ENCODE measurements at places on chromosomes 3 and 15.

GRCh38 chr15:74641151-74641550 is 25.5 kb downstream of the CLK3 start:
- DNase-seq: no peak

DNA sequence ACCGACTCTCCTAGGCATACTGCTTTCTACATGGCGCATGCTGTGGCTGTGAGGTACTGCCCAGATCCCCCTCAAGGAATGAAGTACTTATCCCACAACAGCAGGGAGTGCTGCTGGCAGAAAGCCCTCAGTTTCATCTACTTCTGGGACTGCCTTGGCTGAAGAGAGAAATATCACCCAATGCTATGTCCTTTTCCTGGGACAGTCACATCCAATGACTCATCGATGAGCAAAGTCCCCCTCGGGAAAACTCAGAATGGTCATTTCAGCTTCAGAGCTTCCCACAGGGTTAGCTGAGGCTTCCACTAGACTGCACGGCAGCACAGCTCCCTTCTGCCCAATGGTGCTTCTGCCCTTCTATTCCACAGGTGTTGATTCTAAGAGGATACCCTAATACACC is 3.6 kb upstream of the NMD3 start:
- DNase-seq: no peak

DNA sequence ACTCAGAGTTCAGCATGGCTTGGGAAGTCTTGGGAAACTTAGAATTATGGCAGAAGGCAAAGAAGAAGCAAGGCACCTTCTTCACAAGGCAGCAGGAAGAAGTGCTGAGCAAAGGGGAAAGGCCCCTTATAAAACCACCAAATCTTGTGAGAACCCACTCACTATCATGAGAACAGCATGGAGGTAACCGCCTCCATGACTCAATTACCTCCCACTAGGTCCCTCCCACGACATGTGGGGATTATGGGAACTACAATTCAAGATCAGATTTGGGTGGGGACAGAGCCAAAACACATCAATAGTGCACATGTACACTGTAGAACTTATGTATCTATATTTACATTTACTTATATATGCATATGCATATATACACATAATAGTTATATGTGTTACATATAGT is 565.3 kb upstream of the NR2F2 start:
- no peak for DNase-seq

GRCh38 chr3:50418850-50419249 is 59.5 kb upstream of the TMEM115 start:
- no peak for DNase-seq

DNA sequence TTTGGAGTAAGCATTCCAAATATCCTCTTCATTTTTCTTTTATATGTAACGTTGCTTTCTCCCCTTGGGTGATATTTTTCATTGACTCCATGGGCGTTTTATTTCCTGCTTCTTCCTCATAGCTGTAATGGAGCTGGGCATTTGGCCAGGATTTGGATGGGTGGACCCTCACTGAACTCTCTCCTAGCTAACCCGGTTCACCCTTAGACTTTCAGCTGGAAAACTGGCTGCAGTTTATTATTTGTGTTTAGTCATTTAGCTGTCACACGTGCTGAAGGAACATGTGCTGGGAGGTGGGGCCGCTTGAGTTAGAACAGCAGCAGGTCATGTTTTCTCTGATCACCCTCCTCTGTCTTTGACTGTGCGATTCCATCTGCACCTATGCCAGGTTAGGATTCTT is 407.6 kb downstream of the ZIC1 start:
- no peak for DNase-seq

DNA sequence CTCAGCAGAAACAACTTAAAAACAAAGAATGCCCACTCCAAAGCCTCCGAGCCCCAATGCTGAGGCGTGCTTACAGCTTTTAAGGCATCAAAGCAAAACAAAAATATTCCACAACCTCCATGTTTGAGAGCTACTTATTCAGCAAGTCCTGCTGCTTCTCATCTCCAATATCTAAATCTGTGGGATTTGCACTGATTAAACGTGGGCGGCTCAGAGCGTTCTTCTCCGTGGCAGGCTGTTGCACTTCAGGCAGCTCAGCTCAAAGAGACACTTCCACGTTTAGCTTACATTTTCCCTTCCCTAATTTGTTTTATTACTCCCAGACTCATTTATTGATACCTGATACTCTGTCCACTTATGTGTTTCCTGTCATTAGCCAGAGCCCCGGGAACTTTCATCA is 282.6 kb upstream of the MCTP2 start:
- DNase-seq: no peak

- DNase-seq: no peak
Observed at GRCh38 chr3:169968224-169968885, 1.7 kb downstream of the SEC62 start.

- no peak for DNase-seq
Observed at GRCh38 chr3:124032311-124032880, 40.5 kb upstream of the ROPN1 start.

DNA sequence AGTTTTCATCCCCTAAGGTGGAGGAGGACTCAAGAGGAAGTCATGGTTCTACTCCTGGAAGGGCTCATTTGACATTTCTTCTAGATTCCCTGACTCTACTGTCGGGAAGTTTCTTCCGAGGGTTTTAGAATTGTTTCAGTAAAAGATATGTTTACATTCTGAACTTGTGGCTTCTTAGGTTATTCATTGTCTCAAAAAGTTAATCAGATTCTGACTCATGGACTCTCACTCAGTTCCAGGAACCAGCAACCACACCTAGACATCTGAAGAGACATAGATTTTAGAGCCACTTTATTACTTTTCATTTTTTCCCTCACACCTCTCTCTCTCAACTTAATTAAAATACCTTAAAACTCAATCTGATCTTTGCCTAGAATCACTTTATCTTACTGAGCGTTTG is 862.6 kb downstream of the AGBL1 start:
- DNase-seq: no peak

DNA sequence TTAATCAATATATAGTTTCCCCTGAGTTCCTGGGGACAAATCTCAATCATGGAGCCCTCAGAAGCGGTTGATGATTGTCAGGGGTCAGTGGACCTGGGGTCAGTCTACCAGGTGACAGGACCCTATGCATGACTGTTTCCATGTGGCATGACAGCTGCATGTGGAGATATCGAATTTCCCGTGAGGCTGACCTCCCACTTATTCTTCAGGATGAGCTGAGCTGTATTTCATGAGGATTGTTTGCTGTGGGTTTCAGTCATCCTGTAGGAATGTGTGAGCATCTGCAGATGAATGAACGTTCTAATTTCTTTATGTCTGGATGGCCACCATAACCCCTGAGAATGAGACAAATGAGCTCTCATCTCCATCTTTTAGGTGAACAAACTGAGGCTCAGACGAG is 93.0 kb upstream of the HES1 start:
- no peak for DNase-seq

DNA sequence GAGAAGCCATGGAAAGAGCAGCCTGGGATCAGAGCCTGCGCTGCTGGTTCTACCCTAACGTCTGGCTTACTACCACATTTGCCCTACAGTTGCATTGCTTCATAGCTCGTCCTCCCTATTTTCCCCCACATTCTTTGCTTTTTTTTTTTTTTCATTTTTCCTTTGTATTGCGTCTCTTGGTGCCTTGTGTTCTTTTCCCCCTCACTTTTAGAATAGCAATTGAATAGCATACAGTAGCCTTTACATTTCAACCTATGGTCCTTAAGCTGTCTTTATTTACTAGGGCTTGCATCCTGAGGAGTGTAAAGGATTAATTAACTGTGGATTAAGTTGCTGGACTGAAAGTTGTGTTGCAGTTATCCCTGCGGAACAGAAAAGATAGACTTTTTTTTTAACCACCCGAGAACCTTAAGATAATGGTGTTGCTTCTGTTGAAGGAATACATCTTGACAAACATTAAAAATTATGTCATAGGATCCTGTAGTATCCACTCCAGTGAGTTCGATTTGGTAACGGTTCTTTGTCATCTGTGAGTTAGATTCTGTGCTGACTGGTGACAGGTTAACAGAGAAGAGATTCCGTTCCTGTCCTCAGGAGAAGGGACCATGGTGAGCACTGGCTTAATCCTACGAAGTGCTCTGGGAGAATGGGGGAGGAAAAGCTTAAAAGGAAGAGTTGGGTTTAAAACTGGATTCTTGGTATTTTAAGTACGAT is 417.4 kb upstream of the NAALADL2 start:
- DNase-seq: no peak

DNA sequence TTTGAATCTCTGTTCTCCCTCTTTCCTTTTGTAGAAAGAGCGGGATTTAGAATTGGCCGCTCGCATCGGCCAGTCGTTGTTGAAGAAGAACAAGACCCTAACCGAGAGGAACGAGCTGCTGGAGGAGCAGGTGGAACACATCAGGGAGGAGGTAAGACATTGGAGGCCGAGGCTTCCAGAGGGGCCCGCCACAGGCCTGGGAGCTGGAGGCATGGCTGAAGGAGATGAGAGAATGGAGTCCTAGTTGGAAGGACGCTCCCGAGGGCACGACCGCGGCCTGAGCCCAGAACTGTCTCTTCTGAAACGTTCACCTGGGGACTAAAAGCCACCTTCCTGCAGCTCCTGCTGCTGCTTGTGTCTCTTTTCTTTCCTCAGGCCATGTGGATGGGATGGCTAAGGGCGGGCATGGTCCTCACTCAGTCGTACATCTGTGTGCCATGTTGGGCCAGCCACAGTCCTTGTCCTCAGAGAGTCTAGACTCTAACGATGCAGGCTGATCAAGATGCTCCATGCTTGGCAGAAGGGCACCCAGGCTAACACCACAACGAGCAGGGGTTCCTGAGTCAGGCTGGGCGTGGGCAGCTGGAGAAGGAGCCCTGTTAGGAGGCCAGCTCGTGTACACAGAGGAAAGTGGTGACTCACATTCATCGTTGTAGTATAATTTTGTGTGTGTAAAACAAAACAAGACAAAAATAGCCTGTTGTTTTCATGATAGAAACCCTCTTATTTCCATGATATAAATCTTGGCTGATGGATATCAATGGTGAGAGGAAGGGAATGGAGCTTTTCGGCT is 81.1 kb downstream of the CCK start:
- no peak for DNase-seq

DNA sequence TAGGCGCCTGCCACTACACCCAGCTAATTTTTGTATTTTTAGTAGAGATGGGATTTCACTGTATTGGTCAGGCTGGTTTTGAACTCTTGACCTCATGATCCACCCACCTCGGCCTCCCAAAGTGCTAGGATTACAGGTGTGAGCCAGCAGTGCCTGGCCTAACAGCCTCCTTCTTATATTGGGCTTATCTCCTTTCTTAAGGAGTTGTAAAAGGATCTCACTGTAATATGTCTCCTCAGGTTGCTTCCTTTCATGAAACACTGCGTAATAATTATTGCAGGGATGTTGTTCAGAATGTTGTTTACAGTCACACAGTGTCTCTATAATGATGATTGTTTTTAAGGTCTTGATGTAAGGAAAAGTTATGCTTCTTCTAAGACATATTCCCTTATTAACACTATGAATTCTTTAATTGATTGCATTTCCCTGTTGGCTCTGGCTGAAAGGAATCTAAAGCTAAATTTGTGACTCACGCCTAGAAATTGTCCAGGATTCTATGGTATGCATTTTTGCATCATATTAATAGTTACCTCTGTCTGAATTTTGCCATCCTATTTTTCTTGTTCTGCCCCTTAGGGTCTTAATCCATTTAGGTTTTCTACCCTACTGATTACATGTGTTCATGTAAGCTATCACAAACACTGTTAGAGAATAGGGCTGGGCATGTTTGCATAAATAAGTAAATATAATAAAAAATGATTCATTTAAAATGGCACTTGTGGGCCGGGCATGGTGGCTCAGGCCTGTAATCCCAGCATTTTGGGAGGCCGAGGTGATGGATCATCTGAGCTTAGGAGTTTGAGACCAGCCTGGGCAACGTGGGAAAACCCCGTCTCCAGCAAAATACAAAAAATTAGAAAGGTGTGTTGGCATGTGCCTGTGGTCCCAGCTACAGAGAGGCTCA is 24.5 kb upstream of the RNF111 start:
- DNase-seq: no peak

DNA sequence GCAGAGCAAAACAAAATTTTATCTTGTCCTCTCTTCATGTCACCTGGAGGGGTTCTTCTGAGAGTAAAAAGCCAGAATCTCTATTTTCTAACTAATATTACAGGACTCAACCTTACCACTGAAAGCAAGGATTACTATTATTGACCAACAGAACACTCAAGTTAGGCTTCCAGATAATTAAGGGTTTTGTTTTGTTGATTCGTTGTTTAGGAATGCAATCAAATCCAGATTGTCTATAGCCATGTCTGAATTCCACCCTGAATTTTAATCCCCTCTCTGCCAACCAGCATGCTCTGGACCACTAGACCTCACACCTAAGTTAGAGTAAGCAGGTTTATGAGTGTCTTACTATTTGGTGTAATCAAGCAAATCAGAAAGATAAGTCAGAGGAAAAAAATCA is 90.7 kb downstream of the PEAK1 start:
- DNase-seq: no peak

DNA sequence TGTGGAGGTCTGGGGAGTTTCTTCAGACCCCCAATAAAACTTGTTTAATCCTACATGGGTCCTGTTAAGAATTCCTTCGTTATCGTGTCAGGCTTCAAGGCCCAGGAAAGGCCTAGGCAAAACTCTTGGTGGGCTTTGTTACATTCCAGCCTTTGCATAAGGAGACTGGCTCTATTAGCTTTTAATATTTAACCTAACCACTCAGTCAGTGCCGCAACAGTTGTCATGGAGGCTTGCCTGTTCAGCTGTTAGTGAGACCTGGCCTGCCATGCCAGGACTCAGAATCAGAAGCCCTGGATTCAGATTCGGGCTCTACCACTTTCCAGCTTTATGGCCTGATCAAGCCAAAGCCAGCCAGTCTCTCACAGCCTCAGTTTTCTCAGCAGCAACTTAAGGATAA is 19.6 kb downstream of the EIF1B start:
- DNase-seq: no peak

DNA sequence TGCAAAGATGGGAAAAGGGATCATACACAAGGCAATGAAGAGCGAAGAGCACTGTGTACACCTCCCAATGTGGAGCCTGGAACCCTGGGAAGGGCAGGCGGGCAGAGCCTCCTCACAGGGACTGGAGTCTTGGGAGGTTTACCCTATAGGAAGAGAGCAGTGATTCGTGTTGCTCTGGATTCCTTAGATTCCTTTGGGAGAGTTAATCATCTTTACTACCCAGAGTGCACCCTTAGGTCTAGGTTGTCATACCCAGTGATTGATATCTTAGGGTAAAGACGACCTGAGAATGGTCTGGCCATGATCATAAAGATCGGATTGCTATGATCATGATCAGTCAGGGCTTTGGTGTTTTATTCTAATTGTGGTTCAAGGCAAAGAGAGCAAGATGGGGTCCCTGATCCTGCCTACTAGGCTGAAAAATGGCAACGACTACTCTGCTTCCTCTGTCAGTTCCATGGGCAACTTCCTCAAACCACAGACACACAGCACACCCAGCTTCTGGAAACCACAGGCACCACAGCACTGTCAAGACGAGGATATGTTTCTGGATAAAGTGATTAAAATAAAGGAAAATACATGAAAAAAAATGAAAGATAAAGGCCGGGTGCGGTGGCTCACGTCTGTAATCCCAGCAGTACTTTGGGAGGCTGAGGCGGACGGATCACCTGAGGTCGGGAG is 20.4 kb upstream of the MAP6D1 start:
- no peak for DNase-seq
